ENCODE measurements at places on chromosomes 12 and 14. TPM values are rescaled to one million over a fixed set of nuclear protein-coding genes. Genes with fewer than 3 reads are reported as not detected.

NTS gene
- not detected for total RNA-seq

TMEM233 gene
- total RNA-seq = under 0.01 TPM

- no peaks in the 10 kb centered on the region for H3K36me3 ChIP-seq
- H3K4me3 ChIP-seq = no peak overlapping the region
- no peak for DNase-seq
- H3K27ac ChIP-seq = no peak overlapping the region
- no peaks in the 10 kb centered on the region for H3K27me3 ChIP-seq
- H3K4me1 ChIP-seq = no peaks in the 10 kb centered on the region
Observed at GRCh38 chr14:28966416-28967233, 200.0 kb downstream of the FOXG1 start.

DNA sequence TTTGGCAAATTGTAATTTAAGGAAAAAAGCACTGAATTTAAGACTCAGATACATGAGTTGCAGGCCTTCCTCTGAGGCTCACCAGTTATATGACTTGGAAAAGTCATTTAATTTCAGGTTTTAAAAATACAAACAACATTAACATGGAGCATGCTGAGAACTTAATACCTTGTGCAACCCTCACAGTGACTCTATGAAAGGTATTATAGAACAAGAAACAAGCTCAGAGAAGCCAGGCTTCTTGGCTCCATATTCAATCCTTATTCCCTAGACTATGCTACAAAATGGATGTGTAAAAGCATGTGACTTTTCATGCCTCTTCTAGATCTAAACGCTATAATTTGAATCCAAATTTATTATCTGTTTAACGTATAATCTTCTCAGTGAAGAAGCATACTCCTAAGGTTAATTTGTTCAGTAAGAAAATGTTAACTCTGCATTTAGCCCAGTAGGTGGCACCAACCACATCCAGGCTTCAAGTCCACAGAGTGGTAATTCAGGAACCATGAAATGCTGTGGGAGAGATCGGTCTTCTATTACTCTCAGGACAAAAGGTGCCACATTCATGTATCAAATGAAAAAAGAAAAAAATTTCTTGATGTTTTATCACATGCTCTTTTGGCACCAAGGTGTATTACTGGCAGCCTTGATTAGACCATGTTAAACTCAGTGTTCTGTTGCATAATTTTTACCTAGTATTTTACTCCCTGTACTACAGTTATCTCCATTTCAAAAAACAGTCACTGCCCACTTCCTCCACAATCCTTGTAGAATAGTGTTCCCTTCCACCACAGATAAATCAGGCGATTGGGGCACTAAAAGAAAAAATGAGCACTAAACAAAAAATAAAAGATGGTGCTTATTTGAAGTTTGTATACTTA, 9.3 kb downstream of the CCDC196 start:
- H3K36me3 ChIP-seq = no peaks in the 10 kb centered on the region
- H3K27ac ChIP-seq = no peak overlapping the region
- H3K4me3 ChIP-seq = peak overlapping the region; percentile 33
- peak; percentile 69 for DNase-seq
- no peaks in the 10 kb centered on the region for H3K4me1 ChIP-seq
- no peaks in the 10 kb centered on the region for H3K27me3 ChIP-seq

MDP1 gene
- 22.1 TPM for total RNA-seq

CD4 gene
- total RNA-seq = 14.4 TPM
